Sigmoid colon (tissue), 7 donors: ENCODE measurements at places on chromosomes 13 and 19. TPM values are rescaled to one million over a fixed set of nuclear protein-coding genes. Genes with fewer than 3 reads are reported as not detected.

The PTH2 gene
- not detected for total RNA-seq

DNA sequence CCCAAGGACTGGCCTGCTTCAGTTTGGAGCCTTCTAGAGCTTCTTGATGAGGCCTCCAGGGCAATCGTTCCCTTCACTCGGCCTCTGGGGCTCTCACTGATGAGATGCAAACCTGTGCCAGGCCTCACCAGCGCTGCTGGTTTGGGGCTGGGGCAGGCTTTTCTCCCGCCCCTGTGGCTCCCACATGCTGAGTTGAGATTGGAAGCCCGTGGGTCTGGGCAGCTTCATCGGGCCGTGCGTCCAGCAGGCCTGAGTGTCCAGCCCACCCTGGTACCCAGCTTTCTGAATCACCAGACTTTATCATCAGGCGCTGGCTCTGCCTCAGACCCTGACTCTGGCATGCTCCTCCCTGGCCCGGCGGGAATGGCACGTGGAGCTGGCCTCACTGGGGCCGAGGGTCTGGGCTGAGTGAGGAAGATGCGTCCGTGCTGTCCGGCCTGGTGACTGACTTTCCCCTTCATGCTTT is 4.3 kb downstream of the CALM3 start:
- H3K27me3 ChIP-seq: no peaks in the 10 kb centered on the region
- peak; percentile 54 for DNase-seq
- H3K27ac ChIP-seq: peak overlapping the region; percentile 61
- no peak overlapping the region for H3K4me3 ChIP-seq

DNA sequence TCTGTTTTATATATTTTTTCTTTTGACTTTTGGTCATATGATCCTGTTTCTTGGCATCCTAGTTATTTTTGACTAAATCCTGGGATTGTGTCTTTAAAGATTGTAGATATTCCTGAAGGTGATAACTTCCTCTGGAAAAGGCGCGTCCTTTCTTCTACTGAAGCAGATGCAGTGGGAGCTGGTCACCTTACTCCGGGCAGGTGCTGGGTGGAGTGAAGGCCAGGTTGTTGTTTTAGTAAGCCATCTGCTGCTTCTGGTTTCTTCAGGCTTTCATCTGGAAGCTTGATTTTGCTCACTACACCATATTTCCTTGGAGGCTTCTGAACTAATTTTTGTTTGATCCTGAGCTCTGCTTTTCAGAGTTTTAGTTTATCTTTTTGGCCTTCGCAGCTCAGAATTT is 21.5 kb downstream of the URI1 start:
- no peaks in the 10 kb centered on the region for H3K27me3 ChIP-seq
- no peaks in the 10 kb centered on the region for H3K36me3 ChIP-seq
- no peak overlapping the region for H3K27ac ChIP-seq
- no peak for DNase-seq
- H3K4me1 ChIP-seq: peaks cover 11% of the 10 kb centered on the region

- peaks cover 4% of the 10 kb centered on the region for H3K36me3 ChIP-seq
- no peak for DNase-seq
- no peaks in the 10 kb centered on the region for H3K27me3 ChIP-seq
- no peak overlapping the region for H3K27ac ChIP-seq
- peaks cover 54% of the 10 kb centered on the region for H3K4me1 ChIP-seq
Observed at GRCh38 chr19:46927106-46927505, 66.3 kb downstream of the ARHGAP35 start.

GRCh38 chr13:79405501-79405830 is 589 bp downstream of the RBM26 start:
- peak overlapping the region; percentile 87 for H3K4me3 ChIP-seq
- peak overlapping the region; percentile 93 for H3K27ac ChIP-seq
- peak; percentile 63 for DNase-seq
- no peaks in the 10 kb centered on the region for H3K27me3 ChIP-seq
- no peaks in the 10 kb centered on the region for H3K36me3 ChIP-seq
- H3K4me1 ChIP-seq: peaks cover 40% of the 10 kb centered on the region

The OR7A5 gene
- total RNA-seq: not detected

The ZNF846 gene
- 48.7 TPM for total RNA-seq

DNA sequence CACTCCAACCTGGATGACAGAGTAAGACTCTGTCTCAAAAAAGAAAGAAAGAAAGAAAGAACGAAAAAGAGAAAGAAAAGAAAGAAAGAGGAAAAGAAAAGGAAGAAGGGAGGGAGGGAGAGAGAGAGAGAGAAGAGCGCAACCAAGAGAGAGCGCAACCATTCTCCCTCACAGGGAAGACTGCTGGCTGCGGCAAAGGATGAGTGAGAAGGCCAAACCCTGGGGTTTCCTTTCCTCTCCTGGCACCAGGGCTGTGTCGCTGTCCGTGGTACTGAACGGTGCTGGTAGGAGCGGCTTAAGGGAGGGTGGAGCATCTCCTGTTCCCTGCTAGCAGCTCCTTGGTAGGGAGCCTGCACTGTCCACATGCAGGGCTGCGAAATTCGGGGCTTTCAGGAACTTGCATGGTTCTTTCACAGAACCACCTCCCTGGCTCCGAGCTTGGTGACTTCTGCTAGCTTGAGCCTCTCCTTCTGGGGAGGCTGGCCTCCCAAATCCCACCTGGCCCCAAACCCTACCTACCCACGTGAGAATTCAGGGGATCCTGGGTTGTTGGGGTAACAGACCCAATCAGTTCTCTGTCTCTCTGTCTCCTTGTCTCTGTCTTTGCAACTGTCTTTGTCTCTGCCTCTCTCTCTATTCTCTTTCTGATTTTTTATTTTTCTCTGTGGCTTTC is 51.1 kb upstream of the ZNRF4 start:
- no peak for DNase-seq
- no peak overlapping the region for H3K4me3 ChIP-seq
- H3K4me1 ChIP-seq: no peaks in the 10 kb centered on the region

DNA sequence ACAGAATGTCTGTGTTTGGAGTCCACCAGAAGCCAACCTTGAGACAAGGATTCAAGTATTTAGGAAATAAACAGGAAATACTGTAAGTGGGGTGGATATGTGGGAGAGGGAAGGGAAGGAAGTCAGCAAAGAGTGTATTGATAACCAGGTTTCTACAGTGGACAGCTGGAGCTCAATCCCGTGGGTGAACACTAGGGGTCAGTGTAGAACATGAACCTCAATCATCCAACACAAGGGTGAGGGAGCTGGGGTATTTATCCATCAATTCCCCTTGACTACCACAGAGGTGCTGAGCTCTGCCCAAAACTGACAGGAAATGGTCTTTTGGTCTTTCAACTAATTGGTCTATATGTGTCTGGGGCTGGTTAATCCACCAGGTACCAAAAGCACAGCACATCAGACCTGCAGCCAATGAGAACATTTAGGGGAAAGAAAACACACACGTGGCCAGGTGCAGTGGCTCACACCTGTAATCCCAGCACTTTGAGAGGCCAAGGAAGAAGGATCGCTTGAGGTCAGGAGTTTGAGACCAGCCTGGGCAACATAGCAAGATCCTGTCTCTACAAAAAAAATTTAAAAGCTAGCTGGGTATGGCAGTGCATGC is 5.6 kb upstream of the SYDE1 start:
- H3K4me3 ChIP-seq: no peak overlapping the region
- H3K4me1 ChIP-seq: no peaks in the 10 kb centered on the region
- H3K27me3 ChIP-seq: no peaks in the 10 kb centered on the region
- H3K27ac ChIP-seq: no peak overlapping the region

DNA sequence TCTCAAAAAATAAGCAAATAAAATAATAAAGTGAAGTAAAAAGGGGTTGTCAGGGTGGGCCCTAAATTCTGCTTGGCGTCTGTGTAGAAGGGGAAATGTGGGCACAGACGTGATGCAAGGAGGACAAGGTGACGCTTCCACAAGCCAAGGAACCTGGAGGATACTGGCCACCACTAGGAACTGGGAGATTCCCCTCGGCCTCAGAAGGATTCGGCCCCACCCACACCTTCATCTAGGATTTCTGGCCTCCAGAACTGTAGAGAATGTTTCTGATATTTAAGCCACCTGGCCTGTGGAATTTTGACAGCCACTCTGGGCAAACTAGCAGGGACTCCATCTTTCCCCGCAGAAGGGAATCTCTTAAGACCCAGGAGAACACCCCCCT is 1.1 kb downstream of the PLEKHJ1 start:
- H3K36me3 ChIP-seq: no peaks in the 10 kb centered on the region
- no peaks in the 10 kb centered on the region for H3K4me1 ChIP-seq
- H3K4me3 ChIP-seq: peak overlapping the region; percentile 65
- no peak for DNase-seq
- H3K27ac ChIP-seq: peak overlapping the region; percentile 98
- H3K27me3 ChIP-seq: no peaks in the 10 kb centered on the region

- DNase-seq: no peak
- H3K4me3 ChIP-seq: peak overlapping the region; percentile 72
- no peaks in the 10 kb centered on the region for H3K27me3 ChIP-seq
- peaks cover 46% of the 10 kb centered on the region for H3K4me1 ChIP-seq
- H3K27ac ChIP-seq: peak overlapping the region; percentile 90
Observed at GRCh38 chr13:76883236-76883635, 3.0 kb downstream of the KCTD12 start.

The VMAC gene
- 6.1 TPM for total RNA-seq

- peaks cover 65% of the 10 kb centered on the region for H3K36me3 ChIP-seq
- H3K27ac ChIP-seq: no peak overlapping the region
- H3K27me3 ChIP-seq: no peaks in the 10 kb centered on the region
- no peak overlapping the region for H3K4me3 ChIP-seq
- no peak for DNase-seq
Observed at GRCh38 chr19:11044431-11044830, 44.8 kb upstream of the LDLR start.

DNA sequence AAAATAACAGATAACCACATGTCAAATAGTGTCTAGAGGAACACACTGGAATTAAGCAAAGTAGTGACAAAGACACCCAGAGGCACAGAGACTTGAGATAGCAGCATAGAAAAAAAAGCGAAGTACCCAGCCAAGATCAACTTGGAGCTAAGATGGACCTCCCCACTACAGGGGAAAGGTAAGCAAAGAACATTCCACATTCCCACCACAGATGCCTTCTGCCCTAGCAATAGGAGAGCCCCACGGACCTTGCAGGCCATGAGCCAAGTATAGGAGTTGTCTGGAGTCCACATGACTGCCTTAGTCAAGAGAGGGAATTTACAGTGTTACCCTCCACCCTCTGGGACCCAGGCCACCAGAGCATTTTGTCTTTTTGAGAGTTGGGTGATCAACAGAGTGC is 110.7 kb upstream of the SPRY2 start:
- DNase-seq: no peak
- no peaks in the 10 kb centered on the region for H3K36me3 ChIP-seq
- H3K27ac ChIP-seq: no peak overlapping the region
- H3K27me3 ChIP-seq: no peaks in the 10 kb centered on the region
- H3K4me3 ChIP-seq: no peak overlapping the region

- no peaks in the 10 kb centered on the region for H3K36me3 ChIP-seq
- no peak overlapping the region for H3K4me3 ChIP-seq
- no peak overlapping the region for H3K27ac ChIP-seq
- no peak for DNase-seq
Observed at GRCh38 chr19:30528919-30529318, 156.7 kb downstream of the ZNF536 start.

The MTRF1 gene
- total RNA-seq: 19.9 TPM

DNA sequence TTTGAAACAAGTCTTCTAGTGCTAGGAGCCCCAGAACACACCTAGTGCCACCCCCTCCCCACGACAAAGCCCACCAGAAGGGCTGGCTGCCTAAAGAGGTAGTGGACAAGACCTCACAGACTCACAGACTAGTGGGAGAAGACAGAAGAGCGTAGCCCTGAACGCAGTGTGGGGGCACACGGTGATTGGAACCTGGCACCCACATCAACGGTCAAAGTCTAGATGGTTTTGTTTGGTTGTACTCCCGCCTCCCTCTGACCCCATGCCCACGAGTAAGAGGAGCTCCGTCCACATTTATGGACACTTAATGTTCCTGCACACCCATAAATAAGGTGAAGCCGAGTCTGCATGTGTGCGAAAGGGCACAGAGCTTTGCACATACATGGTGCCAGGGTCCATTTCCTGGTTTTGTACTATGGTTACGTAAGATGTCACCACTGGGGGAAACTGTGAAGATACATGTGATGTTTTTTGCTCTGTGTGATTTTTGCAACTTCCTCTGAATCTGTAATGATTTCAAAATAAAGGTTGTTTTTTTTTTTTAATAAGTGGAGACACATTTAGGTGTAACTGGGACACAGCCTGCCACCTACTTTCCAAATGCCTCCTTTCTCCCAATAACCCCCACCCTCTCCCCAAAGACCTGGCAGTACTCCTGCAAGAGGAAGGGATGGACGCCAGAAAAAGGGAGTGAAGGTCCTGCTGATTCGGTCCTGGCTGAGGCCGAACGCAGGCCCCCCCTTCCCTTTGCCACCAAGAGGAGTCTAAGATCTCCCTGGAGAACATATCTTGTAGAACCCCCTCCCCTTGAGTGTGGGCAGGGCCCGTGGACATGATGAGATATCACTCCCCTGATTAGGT is 72.8 kb downstream of the GNG7 start:
- peaks cover 6% of the 10 kb centered on the region for H3K4me1 ChIP-seq
- H3K27me3 ChIP-seq: no peaks in the 10 kb centered on the region
- H3K27ac ChIP-seq: peak overlapping the region; percentile 62
- H3K36me3 ChIP-seq: no peaks in the 10 kb centered on the region
- peak; percentile 45 for DNase-seq
- no peak overlapping the region for H3K4me3 ChIP-seq

- DNase-seq: no peak
- no peaks in the 10 kb centered on the region for H3K36me3 ChIP-seq
- no peaks in the 10 kb centered on the region for H3K27me3 ChIP-seq
- H3K4me1 ChIP-seq: no peaks in the 10 kb centered on the region
Observed at GRCh38 chr19:44571830-44572580, 41.4 kb upstream of the IGSF23 start.

- H3K4me3 ChIP-seq: no peak overlapping the region
- H3K27ac ChIP-seq: no peak overlapping the region
- no peaks in the 10 kb centered on the region for H3K36me3 ChIP-seq
- H3K27me3 ChIP-seq: no peaks in the 10 kb centered on the region
- peaks cover 4% of the 10 kb centered on the region for H3K4me1 ChIP-seq
Observed at GRCh38 chr13:103395139-103395538, 328.9 kb upstream of the SLC10A2 start.

The POSTN gene
- 33.2 TPM for total RNA-seq

The FGF22 gene
- total RNA-seq: not detected

GRCh38 chr13:37181620-37182019 is 76.2 kb upstream of the CSNK1A1L start:
- peaks cover 13% of the 10 kb centered on the region for H3K4me1 ChIP-seq
- no peak overlapping the region for H3K4me3 ChIP-seq
- DNase-seq: no peak
- no peak overlapping the region for H3K27ac ChIP-seq
- H3K36me3 ChIP-seq: no peaks in the 10 kb centered on the region

- H3K36me3 ChIP-seq: no peaks in the 10 kb centered on the region
- no peaks in the 10 kb centered on the region for H3K4me1 ChIP-seq
- no peaks in the 10 kb centered on the region for H3K27me3 ChIP-seq
- no peak overlapping the region for H3K27ac ChIP-seq
- DNase-seq: peak; percentile 14
- H3K4me3 ChIP-seq: no peak overlapping the region
Observed at GRCh38 chr13:114145256-114145655, 12.8 kb upstream of the RASA3 start.

DNA sequence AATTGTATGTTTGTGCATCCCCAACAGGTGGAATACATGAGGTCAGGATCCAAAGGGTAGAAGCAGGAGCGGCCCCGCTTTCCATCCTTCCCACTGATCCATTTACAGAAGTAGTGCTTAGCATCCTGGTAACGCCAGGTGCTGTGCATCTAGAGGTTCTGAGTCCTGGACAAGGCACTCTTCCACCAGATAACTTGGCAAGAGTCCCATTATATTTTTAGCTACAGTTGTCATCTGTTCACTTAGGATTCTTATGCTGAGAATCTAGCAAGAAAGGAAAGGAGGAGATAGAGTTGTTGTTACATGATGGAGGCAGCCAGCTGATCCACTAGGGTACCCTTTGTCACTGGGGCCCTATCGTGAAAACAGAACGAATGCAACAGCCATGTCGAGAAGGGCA is 389.5 kb upstream of the ZNF507 start:
- H3K27ac ChIP-seq: no peak overlapping the region
- no peak overlapping the region for H3K4me3 ChIP-seq
- peaks cover 8% of the 10 kb centered on the region for H3K4me1 ChIP-seq

The ETHE1 gene
- 40.7 TPM for total RNA-seq
